NCI-H2081 (cell line): ENCODE measurements at places on chromosomes 5 and 9.
A peak's percentile ranks its signal among the peaks of the same experiment; 100 is the strongest.

GRCh38 chr5:96529559-96529958, 96.5 kb upstream of the PCSK1 start:
- no peak for DNase-seq

- DNase-seq, result no peak
Observed at GRCh38 chr5:96049398-96050272, 88.0 kb upstream of the ELL2 start.

DNA sequence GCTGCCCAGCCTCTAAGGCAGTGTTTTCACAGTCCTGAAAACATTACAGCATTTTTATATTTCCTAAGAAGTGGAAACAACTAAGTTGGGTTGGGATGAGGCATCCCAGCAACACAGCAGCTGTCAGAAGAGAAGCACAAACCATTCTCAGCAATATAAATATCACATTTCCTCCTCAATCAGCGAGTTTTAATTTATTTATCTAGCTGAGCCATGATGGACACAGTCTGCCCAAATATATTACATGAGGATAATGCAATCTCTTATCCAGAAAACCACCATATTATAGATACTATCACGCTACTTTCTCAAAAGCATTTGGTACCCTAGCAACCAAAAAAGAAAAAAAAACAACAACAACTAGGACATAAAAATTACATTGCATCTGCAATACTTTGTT, 158.5 kb downstream of the FSTL4 start:
- no peak for DNase-seq

DNA sequence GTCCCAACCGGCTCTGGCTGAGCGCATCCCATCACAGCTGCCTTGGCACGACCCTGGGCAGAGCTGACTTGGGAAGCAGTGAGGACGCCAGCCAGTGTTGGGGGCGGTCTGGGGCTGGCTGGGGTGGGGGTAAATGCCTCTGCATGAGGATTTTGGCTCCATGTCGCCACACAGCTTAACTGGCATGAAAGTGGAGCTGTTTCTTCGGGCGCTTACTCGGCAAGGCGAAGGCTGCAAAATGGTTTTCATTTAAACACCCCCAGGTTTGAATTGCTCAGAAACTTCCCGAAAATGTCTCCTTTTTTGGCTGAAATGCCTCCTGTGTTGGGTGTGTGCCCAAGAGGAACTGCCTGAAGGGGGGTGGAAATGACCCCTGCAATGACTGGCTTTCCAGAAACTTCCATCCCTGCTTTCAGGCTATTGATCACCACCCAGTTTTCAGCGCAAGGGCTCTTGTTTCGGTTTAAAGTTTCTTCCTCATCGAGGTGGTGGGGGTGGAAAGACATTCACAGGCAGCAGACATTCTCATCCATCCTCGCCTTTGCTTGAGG, 38.3 kb downstream of the PTGES start:
- DNase-seq, result no peak

DNA sequence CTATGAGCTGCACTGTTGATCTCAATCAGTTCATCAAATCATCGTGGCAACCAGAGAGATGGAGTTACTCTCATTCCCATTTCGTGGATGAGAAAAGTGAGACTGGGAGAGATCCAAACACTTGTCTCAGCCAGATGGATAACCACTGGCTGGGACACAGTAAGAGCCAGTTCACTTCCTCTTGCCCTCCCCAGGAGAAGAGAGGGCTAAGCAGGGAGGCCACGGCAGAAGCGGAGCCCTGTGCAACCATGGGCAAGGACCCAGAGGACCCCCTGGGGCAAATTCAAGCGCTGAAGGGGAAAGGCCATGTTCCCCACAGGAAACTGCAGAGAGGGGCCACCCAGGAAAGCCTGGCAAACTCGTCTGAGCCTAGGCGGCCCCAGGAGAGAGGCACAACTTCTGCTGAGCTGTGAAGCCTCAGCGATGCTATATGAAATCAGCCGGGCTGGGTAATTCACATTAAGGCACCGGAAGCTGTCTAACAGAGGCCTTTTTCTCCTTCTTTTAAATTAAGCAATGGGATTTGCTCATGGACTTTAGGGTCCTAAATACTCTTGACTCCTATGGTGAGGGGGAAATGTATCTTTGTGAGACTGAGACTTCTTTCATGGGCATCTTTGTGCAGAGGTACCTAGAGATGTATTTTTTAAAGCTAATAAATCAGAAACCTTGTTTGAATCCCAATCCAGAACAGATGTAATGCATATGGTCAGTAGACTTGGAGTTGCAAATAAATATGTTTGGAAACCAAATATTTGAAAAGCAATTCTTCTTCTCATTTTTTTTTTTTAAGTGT, 137.1 kb upstream of the SMIM23 start:
- no peak for DNase-seq

DNA sequence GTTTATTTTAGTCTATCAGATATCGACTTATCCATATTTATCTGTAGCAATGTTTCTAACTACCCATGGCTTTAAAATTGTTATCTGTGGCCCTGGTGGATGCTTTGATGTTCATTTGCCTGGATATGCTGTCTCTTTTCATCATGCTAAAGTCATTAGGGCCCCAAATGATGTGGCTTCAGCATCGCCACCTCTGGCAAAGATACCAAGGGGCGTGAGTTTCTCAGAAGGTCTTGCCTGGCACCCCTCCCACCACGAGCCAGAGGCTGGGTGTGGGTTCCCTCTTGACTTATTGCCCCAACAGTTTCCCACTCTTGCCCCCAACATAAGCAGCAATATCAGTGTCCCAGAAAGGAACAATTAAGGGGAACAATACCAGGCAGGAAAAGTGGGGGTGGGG, 5.4 kb downstream of the ROPN1L start:
- DNase-seq, result no peak

DNA sequence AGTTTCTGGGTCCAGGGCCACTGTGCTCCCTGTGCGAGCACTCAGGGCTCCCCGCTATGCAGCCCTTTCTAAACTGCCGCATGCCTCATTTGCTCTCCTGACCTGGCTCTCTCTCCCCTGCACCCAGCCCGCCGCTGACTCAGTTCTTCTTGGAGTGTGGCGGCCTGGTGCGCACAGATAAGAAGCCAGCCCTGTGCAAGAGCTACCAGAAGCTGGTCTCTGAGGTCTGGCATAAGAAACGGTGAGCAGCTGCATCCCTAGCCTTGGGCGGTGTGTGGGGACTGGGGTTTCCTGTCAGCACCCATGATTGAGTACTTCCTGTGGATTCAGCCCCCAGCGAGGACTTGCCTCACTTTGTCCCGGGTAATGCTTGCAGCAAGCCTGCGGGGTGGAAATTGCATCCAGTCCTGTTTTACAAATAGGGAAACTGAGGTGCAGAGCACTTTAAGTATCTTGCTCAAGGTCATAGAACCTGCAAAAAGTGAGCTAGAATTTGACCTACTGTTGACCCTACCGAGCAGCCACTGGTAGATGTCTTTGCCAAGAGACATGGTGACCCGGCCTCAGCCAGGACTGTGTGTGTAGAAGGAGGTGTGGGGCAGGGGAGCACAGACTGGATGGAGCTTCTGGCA, 27.9 kb downstream of the USP20 start:
- DNase-seq, result peak; percentile 61

DNA sequence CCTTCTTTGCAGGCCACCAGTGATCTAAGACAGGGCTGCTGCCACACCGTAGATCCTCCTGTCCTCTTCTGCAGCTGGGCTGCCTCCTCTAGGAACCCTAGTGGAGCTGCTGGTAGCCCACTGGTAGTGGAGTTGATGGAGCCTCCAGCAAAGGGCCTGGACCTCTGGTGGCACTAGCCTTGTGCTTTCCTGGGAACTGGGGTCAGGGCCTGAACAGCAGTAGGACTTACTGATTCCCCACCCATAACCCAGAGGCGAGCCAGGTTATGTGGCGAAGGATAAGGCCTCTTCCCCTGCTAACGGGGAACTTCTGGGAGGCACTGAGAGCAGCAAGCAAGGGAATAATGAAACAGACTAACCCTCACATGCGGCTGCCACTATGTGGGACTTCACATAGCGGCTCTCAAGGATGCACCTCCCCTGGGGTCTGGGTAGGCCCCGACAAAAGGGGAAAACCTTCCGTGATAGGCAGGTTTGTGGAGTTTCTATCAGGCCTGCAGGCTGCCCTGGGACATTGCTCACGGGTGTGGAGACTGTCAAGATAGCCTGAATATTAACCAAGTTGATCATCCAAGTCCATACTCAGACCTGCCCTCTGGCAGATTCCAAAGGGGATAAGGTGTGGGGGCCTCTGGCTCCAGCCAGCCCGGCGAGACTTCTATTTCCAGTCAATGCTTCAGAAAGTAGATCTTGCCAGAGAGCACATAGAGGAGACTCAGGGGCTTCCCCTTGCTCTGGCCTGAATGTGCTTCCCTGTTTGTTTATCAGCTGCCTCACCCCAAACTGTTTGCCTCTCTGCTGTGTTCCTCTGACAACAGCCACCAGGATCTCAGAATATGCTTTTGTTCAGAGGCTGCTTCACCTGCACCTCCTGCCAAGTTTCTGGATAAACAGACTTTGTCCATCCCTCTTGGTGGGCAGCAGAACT, 7.4 kb downstream of the SLC22A4 start:
- DNase-seq, result peak; percentile 15

- DNase-seq, result no peak
Observed at GRCh38 chr9:28502189-28502588, 928.9 kb upstream of the C9orf72 start.

GRCh38 chr9:134024214-134024792, 978 bp upstream of the BRD3OS start:
- DNase-seq, result no peak

DNA sequence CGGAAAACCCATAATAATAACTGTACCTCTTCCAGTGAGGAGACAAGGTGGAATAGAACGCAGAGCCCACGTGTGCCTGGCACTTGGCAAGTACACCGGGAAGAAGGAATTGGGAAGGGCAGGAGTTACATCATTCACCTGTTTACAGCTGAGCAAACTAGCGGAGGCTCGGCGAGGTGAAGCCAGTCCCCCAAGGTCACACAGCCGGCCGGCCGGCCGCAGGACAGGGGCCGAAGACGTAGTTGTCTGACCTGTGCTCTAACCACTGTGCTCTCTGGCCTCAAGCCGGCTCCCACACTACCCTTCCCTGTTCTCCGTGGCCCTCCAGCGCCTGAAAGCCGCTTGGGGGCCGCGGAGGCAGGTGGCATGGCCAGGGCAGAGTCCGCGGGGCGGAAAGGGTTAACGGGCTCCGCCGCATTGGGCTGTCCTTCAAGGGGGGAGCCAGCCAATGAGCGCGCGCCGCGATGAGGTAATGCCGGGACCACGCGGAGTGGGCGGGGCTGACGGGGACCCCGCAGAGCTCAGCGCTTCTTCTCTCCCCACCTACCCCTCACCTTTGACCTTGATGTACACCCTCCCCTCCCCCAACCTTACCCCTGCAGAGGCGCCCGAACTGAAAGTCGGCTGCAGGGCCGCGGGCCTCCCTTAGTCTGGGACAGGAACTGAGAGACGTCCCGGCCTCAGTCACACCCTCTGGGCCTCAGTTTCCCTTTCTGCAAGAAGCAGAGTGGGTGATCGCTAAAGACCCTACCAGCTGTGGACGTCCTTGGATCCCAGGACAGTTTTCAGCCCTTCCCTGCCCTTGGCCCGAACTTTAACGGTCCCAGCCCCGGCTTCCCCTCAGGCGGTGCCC, 125.1 kb downstream of the C9orf50 start:
- peak; percentile 92 for DNase-seq

- DNase-seq, result no peak
Observed at GRCh38 chr5:102722931-102723330, 32.2 kb upstream of the PAM start.

DNA sequence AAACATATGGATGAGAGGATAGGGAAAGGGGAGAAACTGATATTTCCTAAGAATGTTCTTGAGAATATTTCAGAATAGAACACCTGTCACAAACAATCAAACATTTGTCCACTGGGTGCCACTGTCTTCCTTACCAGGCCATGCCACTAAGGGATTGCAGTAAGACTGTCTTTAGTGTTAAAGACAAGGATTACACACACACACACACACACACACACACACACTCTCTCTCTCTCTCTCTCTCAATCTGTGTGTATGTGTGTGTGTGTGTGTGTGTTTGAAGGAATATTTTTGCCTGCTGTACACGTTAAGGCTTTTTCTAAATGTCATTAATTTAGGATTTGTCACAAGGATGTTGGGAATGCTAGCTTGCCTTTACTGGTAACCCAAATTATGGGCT, 54.4 kb downstream of the CCDC192 start:
- peak; percentile 7 for DNase-seq

DNA sequence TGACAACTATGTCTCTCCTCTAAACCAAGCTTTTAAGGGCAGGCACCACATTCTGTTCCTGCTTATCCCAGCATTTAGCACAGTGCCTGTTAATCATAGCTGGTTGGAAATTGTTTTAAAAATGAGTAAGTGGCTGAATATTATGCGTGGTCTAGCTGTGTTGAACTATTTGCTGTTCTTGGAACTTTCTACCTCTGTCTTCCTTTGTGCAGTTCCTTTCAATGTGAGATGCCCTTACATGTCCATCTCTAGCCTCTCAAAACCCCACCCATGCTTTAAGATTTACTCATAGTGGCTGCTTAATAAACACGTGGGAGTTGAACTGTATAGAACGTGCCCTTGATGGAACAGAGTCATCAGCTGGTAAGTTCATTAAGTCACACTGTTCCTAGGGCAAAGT, 34.5 kb downstream of the C9orf57 start:
- DNase-seq, result no peak
